Testis (tissue), 5 donors: ENCODE measurements at places on chromosomes 6 and 20. TPM values are rescaled to one million over a fixed set of nuclear protein-coding genes. Genes with fewer than 3 reads are reported as not detected.

- H3K36me3 ChIP-seq, result no peaks in the 10 kb centered on the region
- H3K27ac ChIP-seq, result no peak overlapping the region
- no peaks in the 10 kb centered on the region for H3K4me1 ChIP-seq
Measured at GRCh38 chr6:25217829-25218228, 61.3 kb upstream of the CARMIL1 start.

- H3K27me3 ChIP-seq, result no peaks in the 10 kb centered on the region
- peak overlapping the region; percentile 91 for H3K27ac ChIP-seq
- no peaks in the 10 kb centered on the region for H3K36me3 ChIP-seq
Measured at GRCh38 chr6:17601386-17601703, 1.2 kb downstream of the FAM8A1 start.

DNA sequence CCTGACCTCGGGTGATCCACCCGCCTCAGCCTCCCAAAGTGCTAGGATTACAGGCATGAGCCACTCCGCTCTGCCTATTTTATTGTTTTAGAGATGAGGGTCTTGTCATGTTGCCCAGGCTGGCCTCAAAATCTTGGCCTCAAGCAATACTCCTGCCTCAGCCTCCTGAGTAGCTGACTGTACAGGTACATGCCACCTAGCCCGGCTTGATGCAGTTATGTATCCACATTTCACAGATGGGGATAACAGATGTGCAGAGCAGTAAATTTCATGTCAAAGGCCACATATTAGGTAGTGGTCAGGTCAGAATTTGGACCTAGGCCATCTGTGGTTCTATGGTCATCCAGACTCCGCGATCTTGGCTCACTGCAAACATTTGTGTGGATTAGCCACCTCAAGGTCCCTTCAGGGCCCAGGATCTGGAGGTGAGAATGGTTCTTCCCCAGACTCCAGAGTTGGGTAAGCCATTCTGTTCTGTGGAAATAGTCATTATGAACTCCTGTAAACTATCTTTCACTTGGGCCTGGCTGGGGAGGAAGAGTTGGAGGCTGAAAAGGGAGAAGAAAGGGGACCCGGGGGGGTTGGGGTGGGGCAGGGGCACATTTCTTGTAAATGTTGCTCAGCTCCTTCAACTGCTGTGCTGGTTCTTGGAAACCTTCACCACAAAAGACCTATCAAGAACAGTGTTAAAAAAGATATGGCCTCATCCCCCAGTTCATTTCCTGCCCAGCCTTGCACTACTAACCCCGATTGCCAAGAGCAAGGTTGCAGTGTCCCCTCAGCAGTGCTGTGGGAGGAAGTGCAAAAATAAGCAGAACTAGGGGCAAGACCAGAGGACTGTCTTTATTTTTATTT lies 13.0 kb downstream of the PIM1 start:
- no peak overlapping the region for H3K27ac ChIP-seq
- no peaks in the 10 kb centered on the region for H3K4me1 ChIP-seq
- H3K27me3 ChIP-seq, result no peaks in the 10 kb centered on the region
- no peaks in the 10 kb centered on the region for H3K36me3 ChIP-seq

DNA sequence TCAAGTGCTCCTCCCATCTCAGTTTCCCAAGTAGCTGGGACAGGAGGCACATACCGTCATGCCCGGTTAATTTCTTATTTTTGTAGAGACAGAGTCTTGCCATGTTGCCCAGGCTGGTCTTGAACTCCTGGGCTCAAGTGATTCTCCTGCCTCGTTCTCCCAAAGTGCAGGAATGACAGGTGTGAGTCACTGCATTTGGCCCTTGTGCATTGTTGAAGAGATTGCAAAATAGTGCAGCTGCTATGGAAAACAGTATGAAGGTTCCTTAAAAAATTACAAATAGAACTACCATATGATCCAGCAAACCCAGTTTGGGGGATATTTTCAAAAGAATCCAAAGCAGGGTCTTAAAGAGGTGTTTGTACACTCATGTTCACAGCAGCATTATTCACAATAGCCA lies 69.1 kb downstream of the GJA10 start:
- no peak overlapping the region for H3K4me3 ChIP-seq
- H3K4me1 ChIP-seq, result no peaks in the 10 kb centered on the region
- H3K27ac ChIP-seq, result no peak overlapping the region
- DNase-seq, result no peak
- no peaks in the 10 kb centered on the region for H3K36me3 ChIP-seq

DNA sequence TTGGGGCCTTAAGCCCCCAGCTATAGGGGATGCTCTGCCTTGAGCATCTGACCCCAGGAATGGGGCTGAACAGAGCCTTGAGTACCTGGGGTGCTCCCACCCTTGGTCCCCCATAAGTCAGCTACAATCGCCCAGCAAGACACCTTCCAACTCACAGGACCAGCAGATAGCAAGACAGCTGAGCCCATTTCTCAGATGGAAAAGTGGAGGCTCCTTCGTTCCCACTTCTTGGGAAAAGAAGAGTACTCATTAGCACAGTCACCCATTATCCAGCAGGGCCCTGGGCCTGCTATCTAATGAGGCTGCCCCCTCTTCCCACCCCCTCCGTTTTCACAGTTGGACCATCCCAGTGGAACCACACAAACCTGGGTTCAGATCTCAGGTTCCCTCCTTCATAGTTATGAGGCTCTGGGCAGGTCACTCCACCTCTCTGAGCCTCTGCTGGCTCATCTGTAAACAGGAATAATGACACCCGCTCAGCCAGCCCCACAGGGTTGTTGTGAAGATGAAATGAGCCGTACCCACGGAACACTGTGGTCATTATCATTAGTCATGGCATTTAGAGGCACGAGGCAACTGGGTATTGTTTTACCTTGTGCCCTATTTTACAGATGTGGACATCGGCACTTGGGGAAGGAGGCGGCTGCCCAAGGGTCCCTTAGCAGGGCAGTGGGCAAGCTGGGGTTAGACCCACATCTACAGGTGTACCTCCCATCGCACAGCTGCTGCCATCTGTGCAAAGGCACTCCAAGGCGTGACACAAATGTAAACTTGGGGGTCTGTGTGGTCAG lies 4.5 kb downstream of the LPIN3 start:
- H3K36me3 ChIP-seq, result no peaks in the 10 kb centered on the region
- H3K4me1 ChIP-seq, result peaks cover 8% of the 10 kb centered on the region
- no peak overlapping the region for H3K27ac ChIP-seq

- DNase-seq, result no peak
- H3K27me3 ChIP-seq, result no peaks in the 10 kb centered on the region
- no peaks in the 10 kb centered on the region for H3K36me3 ChIP-seq
- H3K27ac ChIP-seq, result no peak overlapping the region
- no peaks in the 10 kb centered on the region for H3K4me1 ChIP-seq
- no peak overlapping the region for H3K4me3 ChIP-seq
Measured at GRCh38 chr20:11101243-11101642, 427.4 kb upstream of the JAG1 start.

DNA sequence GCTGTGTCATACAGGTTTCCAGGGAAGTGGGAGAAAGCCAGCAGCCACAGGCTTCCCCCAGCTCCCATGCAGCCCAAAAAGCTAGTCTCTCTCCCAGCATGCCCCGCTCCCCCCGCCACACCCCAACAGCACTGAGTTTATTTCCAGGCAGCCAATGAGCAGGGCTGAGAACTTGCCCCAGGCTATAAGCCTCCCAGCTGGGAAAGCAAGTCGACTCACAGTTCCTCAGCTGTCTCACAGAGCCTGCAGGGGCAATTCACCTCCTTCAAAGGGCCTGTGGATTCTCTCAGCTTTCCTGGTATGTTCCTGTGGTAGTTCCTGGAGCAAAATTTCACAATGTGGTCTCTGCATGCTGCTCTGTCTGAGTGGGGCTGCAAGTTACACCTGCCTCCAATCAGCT lies 34.2 kb downstream of the PAX1 start:
- DNase-seq, result no peak
- no peak overlapping the region for H3K27ac ChIP-seq
- H3K4me1 ChIP-seq, result no peaks in the 10 kb centered on the region
- H3K36me3 ChIP-seq, result no peaks in the 10 kb centered on the region
- H3K27me3 ChIP-seq, result no peaks in the 10 kb centered on the region
- H3K4me3 ChIP-seq, result no peak overlapping the region

GRCh38 chr6:132898376-132898775 lies 84.0 kb downstream of the RPS12 start:
- no peaks in the 10 kb centered on the region for H3K4me1 ChIP-seq
- H3K27me3 ChIP-seq, result no peaks in the 10 kb centered on the region
- no peak overlapping the region for H3K27ac ChIP-seq
- DNase-seq, result no peak
- H3K4me3 ChIP-seq, result no peak overlapping the region

DNA sequence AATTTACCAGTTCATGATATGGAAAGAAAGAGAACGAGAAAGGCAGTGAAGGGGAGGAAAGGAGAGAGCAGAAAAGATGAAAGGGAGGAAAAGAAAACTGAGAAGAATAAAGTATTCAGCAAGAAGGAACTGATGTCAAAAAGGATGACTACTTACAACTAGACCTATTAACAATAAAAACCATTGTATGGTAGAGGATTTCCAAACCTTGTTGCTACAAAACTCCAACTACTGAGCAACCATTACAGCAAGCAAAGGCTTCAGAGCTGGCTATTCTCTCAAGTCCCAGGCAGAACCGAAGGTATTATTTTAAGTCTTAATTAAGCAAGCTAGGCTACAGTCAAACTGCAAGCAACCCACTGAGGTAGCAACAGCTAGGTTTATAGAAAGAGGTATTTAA lies 142.2 kb downstream of the BTBD9 start:
- no peak for DNase-seq
- H3K27me3 ChIP-seq, result no peaks in the 10 kb centered on the region
- no peak overlapping the region for H3K4me3 ChIP-seq
- no peaks in the 10 kb centered on the region for H3K36me3 ChIP-seq
- H3K4me1 ChIP-seq, result no peaks in the 10 kb centered on the region

DNA sequence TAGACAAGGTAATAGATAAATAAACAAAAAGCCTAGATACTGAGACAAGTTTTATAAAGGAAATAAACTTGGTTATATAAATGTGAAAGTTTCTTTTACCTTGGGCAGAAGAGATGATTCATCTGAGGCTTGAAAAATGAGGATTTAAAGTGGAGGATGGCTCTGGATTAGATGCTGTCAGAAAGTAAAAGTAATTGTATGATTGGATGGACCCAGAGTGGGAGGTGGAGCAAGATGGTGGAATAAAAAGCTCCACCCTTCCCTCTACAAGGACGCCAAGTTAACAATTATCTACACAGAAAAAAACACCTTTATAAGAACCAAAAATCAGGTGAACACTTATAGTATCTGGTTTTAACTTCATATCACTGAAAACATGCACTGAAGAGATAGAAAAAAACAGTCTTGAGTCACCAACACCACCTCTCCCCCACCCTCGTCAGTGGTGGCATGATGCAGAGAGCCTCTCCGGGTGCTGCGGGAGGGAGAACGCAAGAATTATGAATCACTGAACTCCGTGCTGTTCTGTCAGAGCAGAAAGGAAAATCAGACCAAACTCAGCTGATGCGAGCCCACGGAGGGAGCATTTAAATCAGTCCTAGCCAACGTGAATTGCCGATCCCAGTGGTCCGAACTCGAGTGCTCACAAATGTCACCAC lies 84.7 kb upstream of the GJE1 start:
- H3K4me3 ChIP-seq, result no peak overlapping the region
- DNase-seq, result no peak
- H3K36me3 ChIP-seq, result no peaks in the 10 kb centered on the region
- no peak overlapping the region for H3K27ac ChIP-seq
- no peaks in the 10 kb centered on the region for H3K4me1 ChIP-seq

- peaks cover 11% of the 10 kb centered on the region for H3K4me1 ChIP-seq
- H3K36me3 ChIP-seq, result no peaks in the 10 kb centered on the region
- no peak for DNase-seq
- H3K27ac ChIP-seq, result no peak overlapping the region
- no peak overlapping the region for H3K4me3 ChIP-seq
Measured at GRCh38 chr6:112286010-112286409, 31.6 kb upstream of the LAMA4 start.

- H3K36me3 ChIP-seq, result no peaks in the 10 kb centered on the region
- DNase-seq, result no peak
- H3K4me1 ChIP-seq, result peaks cover 2% of the 10 kb centered on the region
- H3K4me3 ChIP-seq, result no peak overlapping the region
Measured at GRCh38 chr6:29861521-29862255, 34.1 kb downstream of the HLA-G start.

DNA sequence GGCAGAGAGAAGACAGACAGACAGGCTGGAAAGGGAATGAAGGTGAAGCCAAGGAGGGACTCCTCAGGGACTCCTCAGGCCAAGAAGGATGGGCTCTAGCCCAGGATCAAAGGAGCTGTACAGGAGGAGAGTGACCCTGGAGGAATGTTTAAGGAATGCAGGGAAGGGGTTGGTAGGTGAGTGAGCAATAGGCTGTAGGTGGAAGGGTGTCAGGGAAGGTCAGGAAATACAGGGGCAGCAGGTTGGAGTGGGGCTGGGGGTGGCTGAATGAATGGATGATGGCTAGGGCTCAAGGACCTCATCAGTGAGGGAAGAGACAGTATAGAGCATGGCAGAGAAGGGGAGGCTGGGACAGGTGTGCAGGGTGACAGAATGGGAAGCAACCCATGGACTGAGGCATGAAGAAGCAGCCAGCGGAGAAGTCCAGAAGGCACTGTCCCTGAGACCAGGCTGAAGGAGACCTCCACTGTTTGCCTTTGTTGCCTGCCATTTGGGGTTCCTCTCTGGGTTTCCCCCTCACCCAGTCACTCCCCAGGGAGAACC lies 13.2 kb downstream of the SYNGAP1 start:
- no peak for DNase-seq

- no peak within 1 kb of the TSS for H3K27ac ChIP-seq
- H3K4me3 ChIP-seq, result no peak within 1 kb of the TSS
- H3K27me3 ChIP-seq, result no peaks in the 10 kb centered on the region
- H3K4me1 ChIP-seq, result no peaks in the 10 kb centered on the region
- DNase-seq, result peak; percentile 12
- H3K36me3 ChIP-seq, result no peaks in the 10 kb centered on the region
Measured at GRCh38 chr6:32529697-32530430, at the start of gene HLA-DRB5. HLA-DRB5 (minus strand) TSS chr6:32530287; CDS start chr6:32530224, 63 bp downstream.

DNA sequence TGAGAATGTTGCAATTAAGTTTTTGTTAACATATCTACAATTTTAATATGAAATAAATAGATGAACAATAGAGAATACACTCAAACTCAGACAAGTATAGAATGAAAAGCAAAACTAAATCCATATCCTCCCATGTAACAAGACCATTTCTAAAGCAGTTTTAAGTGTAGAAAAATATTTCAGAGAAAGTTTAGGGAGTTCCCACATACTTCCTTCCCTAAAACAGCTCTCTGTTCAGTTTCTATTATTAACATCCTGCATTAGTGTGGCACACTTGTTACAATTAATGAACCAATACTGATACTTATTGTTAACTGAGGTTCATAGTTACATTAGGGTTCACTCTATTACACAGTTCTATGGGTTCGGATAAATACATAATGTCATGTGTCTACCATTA lies 38.4 kb downstream of the HLA-DRB5 start:
- no peaks in the 10 kb centered on the region for H3K4me1 ChIP-seq
- no peaks in the 10 kb centered on the region for H3K36me3 ChIP-seq
- H3K4me3 ChIP-seq, result no peak overlapping the region
- H3K27me3 ChIP-seq, result no peaks in the 10 kb centered on the region

GRCh38 chr6:162109480-162110050 lies 618.0 kb downstream of the PRKN start:
- no peak overlapping the region for H3K4me3 ChIP-seq
- no peak overlapping the region for H3K27ac ChIP-seq

GRCh38 chr6:2047855-2048254 lies 197.6 kb downstream of the GMDS start:
- H3K27ac ChIP-seq, result no peak overlapping the region
- H3K36me3 ChIP-seq, result no peaks in the 10 kb centered on the region
- no peak for DNase-seq
- no peaks in the 10 kb centered on the region for H3K27me3 ChIP-seq

GRCh38 chr6:11460001-11460668 lies 77.4 kb upstream of the TMEM170B start:
- H3K36me3 ChIP-seq, result no peaks in the 10 kb centered on the region

Gene ZFAND3
- 109 TPM for total RNA-seq

Gene MDFI
- 15.1 TPM for total RNA-seq

Gene SLC22A16
- 25.0 TPM for total RNA-seq

Gene VSX1
- 0.16 TPM for total RNA-seq

Gene MEA1
- 175 TPM for total RNA-seq

Gene RBM12
- 40.8 TPM for total RNA-seq

Gene SLC17A2
- 0.50 TPM for total RNA-seq

Gene PTCHD4
- total RNA-seq, result 1.6 TPM

Gene ENPP4
- total RNA-seq, result 21.1 TPM
